ENCODE measurements at places on chromosomes 5 and 9. TPM values are rescaled to one million over a fixed set of nuclear protein-coding genes. Genes with fewer than 3 reads are reported as not detected.

The PCDHB14 gene
- 2.7 TPM for total RNA-seq

- H3K27ac ChIP-seq, result no peak overlapping the region
- no peaks in the 10 kb centered on the region for H3K36me3 ChIP-seq
- H3K4me3 ChIP-seq, result no peak overlapping the region
- no peak for DNase-seq
- no peaks in the 10 kb centered on the region for H3K27me3 ChIP-seq
- H3K4me1 ChIP-seq, result peaks cover 7% of the 10 kb centered on the region
Observed at GRCh38 chr5:158032246-158032645, 173.3 kb upstream of the CLINT1 start.

GRCh38 chr5:90680921-90681563 lies 122.4 kb downstream of the ADGRV1 start:
- H3K4me3 ChIP-seq, result no peak overlapping the region
- no peak for DNase-seq
- no peaks in the 10 kb centered on the region for H3K36me3 ChIP-seq
- H3K4me1 ChIP-seq, result no peaks in the 10 kb centered on the region
- no peak overlapping the region for H3K27ac ChIP-seq

DNA sequence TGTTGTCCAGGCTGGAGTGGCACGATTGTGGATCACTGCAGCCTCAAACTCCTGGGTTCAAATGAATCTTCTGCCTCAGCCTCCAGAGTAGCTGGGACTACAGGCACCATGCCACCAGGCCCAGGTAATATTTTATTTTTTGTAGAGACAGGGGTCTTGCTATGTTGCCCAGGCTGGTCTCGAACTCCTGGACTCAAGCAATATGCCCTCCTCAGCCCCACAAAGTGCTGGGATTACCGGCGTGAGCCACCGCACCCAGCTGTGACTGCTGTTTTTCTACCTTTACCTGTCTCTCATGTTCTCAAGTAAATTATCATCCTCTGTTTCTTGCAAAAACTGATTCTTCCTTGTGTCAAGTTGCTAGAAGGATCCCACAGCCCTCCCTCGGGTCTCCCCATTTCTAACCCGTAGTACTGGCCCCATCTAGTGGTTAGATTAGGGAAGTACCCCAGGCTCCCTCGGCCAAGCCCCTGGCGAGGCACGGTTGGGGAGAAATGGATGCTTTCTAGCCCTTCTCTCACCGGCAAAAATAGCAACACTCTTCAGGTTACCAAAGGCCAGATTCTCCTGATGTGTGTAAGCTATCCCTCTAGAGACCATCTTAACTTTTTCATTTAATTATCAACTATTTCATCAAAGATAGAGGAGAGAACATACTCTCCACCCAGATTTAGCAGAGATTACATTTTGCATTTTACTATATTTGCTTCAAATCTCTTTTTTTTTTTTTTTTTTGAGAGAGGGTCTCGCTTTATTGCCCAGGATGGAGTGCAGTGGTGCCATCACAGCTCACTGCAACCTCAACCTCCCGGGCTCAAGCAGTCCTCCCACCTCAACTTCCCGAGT lies 19.2 kb upstream of the TOR1B start:
- H3K36me3 ChIP-seq, result no peaks in the 10 kb centered on the region
- peaks cover 3% of the 10 kb centered on the region for H3K27me3 ChIP-seq
- peaks cover 7% of the 10 kb centered on the region for H3K4me1 ChIP-seq

GRCh38 chr9:76957258-76957657 lies 51.3 kb upstream of the PRUNE2 start:
- peaks cover 14% of the 10 kb centered on the region for H3K27me3 ChIP-seq
- no peak overlapping the region for H3K4me3 ChIP-seq
- no peak for DNase-seq
- no peaks in the 10 kb centered on the region for H3K4me1 ChIP-seq
- no peaks in the 10 kb centered on the region for H3K36me3 ChIP-seq
- no peak overlapping the region for H3K27ac ChIP-seq

Measured in osteoblast (primary cell).